CD4-positive, CD25-positive, alpha-beta regulatory T cell (primary cell): ENCODE measurements at places on chromosomes 11 and 22. TPM values are rescaled to one million over a fixed set of nuclear protein-coding genes. Genes with fewer than 3 reads are reported as not detected.

TNNT3 gene
- total RNA-seq: 19.4 TPM

FOSL1 gene
- 2.7 TPM for total RNA-seq

BTG4 gene
- not detected for total RNA-seq

CEP126 gene
- total RNA-seq: 0.64 TPM
